Stimulated activated CD8-positive, alpha-beta memory T cell treated with anti-CD3 and anti-CD28 coated beads, Interleukin-12 subunit alpha, Interleukin-12 subunit beta, amount 100 ng/mL, for 4 hours (primary cell): ENCODE measurements at places on chromosomes 3 and 15.

GRCh38 chr3:13598926-13599886 lies 50.3 kb downstream of the FBLN2 start:
- DNase-seq: no peak

GRCh38 chr3:7371693-7372572 lies 511.0 kb downstream of the GRM7 start:
- no peak for DNase-seq

DNA sequence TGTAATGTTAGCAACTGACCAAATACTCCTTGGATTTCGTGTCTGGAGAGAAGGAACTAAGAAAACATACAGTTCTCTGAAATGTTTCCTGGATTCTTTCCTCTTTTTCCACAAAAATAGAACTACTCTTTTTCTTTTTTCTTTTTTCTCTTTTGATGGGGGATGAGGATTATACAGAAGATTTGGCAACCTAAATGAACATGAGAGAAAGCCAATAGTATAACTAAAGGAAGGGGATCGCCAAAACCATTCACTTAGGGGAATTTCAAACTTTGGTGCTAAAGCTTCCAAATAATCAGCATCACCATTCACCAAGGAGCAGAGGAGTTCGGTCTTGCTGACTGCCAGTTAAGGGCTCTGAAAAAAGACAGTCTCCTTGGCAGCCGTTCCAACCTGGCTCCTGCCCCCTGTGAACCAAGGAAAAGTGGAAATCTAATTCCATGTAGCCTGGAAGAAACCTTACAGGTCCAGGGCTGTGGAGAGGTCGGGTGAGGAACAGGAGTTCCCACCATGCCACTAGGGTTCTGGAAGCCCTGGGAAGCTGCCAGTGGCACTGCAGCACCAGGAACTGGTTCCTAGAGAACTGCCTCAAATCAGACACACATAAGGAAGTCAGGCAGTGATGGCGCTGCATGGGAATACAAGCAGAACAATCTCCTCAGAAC lies 176.9 kb downstream of the TNIK start:
- no peak for DNase-seq

- no peak for DNase-seq
Measured at GRCh38 chr15:62561059-62561519, 396.0 kb upstream of the C2CD4B start.

DNA sequence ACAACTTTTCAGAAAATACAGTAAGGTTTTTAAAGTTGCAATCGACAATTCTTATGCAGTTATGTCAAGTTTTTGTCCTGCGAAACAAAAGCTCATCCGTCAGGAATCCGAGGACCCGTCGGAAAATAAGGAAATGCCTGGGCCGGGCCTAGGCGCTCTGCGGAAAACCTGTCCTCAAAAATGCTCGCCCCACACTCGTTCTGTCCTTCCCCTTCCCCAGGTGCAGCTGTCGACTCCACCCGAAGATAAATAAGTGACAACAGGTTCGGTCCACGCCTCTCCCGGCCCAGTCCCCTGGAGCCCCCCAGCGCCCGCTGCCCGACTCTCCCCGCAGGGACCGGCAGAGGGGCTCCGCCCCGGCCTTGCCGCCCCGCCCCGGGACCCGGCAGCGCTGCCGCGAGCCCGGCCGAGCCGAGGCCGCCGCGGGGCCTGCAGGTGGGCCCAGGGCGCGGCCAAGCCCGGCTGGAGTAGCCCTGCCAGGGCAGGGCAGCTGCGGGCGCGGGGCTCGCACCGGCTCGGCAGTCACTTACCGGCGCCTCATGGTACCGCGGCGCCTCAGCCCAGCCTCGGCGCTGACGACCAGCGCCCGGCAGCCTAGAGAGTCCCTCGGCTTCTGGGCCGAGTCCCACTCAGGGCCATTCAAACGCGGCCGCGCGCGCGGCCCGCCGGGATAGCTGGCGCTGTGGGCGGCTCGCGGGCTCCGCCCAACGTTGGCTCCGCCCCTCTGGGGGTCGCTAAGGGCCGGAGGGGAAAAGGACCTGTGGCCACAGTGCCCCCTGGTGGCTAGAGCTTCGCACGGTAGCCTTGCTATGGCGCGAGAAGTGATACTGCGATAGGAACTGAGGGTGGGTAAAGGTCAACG lies at the start of gene KATNBL1:
Gene KATNBL1 (minus strand): TSS at position 676 of the 862 bp plus-strand sequence. CDS start 46,420 bp downstream, outside the sequence.
- peak; percentile 92 for DNase-seq

DNA sequence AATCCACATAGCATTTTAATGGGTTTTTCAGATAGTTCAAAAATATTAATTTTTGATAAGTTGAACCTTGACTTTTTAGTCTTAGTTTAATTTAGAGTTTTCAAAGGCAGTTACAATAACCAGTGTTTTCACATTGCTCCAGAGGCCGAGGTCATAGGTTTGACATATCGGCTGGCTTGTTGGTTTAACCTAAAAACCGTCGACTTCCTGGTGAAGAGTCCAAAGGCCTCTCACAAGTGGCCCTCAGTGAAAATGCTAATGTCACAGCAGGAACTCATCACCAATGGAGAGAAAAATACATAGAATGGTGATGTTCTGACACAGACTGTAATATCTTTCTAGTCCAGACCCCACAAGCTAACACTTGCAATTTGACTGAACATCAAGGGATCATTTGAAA lies 642.3 kb downstream of the PLOD2 start:
- no peak for DNase-seq

DNA sequence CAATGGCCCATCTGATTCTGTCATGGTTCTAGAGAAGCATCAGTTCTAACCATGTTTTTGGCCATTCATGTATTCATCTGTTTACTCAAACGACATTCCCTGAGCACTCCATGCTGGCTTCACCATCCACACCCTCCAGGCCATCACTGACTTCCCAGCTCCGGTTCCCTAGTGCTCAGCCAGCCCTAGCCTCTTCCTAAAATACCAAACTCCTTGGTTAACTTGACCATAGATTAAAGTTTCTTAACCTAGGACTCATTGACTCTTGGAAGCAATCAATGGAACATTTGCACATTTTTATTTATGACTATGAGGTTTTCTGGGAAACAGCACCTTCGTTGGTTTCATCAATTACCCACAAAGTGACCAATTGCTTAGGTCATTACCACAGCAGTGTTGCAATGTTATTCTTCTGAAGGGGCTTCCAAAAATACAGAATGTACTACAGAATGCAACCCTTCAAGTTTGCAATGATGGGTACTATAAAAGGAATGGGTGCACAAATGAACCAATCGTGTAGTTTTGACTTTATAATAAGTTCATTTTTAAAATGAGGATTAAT lies 27.2 kb upstream of the SLC25A36 start:
- no peak for DNase-seq

GRCh38 chr3:94609908-94610307 lies 547.0 kb downstream of the NSUN3 start:
- DNase-seq: no peak

DNA sequence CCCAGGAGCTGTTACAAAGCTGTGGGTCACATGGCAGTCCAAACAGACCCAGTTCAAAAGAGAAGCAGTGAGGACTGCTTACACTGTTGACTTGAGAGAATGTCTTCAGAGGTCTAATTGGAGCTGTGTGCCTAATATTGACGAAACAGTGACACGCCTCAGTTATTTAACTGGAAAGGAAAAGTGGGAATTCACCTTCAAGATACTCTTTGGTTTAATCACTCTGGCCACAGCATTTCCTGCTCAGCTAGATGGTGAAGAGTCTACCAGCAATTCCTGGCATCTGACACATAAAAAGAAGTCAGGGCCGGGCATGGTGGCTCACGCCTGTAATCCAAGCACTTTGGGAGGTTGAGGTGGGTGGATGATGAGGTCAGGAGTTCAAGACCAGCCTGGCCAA lies 326.4 kb downstream of the SV2B start:
- no peak for DNase-seq

DNA sequence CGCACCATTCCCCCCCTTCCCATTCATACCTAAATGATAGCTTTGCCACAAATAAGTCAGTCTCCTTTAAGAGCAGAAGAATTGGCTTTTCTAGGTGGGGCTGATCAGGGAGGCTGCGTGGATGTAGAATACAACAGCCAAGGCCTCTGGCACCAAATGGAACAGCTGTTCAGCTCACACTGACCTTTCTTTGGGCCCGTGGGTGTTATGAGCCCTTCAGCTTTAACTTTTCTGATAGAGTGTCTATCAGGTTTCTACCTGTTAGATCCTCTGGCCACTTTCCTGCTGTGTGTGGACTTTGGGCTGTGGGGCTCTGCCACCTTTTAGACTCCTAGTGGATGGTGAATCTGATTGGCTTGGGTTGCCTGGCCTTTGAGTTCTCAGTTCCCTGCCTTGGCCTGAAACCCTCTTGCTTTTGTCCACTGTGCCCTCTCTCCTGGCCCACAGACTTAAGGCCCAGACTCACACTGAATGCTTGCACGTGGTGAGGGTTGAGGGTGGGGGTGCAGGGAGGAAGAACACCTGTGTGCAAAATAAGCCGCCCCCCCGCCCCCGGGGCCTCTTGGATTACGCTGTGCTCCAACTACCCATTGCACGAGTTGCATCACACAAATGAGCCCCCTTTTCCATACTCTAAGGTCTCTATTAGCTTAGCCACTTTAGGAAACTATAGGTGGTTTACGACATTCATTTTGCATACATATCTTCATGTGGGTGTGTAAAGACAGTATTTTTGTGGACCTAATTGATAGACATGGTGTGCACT lies 1.3 kb upstream of the RFX7 start:
- DNase-seq: no peak

GRCh38 chr3:56915966-56916586 lies 114.3 kb upstream of the ARHGEF3 start:
- DNase-seq: peak; percentile 38

GRCh38 chr15:52419494-52419893 lies 109.2 kb downstream of the MYO5A start:
- DNase-seq: no peak

GRCh38 chr15:69135499-69135898 lies 24.9 kb upstream of the GLCE start:
- no peak for DNase-seq

GRCh38 chr3:150410311-150411105 lies 2.4 kb downstream of the TSC22D2 start:
- DNase-seq: no peak

- peak; percentile 6 for DNase-seq
Measured at GRCh38 chr3:73086071-73086494, 24.6 kb downstream of the EBLN2 start.

- no peak for DNase-seq
Measured at GRCh38 chr15:99982662-99983061, 249.4 kb upstream of the LYSMD4 start.

DNA sequence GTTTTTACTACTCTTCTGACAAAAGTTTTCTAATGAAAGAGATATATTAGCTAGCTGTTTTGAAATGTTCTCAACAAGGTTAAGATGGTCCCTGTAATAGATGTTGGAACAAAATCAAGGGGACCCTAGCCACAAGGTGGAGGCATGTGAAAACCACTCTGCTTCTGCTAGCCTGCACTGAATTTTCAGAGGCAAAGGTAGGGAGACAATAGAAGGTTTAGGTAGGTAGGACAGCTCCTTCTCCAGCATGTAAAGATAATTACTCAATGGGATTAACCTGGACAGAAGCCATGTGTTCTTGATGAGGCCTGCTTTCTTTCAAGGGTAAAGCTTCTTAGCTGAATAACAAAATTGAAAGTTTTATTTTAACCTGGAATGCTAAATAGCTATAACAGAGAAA lies 333.5 kb downstream of the LSAMP start:
- DNase-seq: no peak

DNA sequence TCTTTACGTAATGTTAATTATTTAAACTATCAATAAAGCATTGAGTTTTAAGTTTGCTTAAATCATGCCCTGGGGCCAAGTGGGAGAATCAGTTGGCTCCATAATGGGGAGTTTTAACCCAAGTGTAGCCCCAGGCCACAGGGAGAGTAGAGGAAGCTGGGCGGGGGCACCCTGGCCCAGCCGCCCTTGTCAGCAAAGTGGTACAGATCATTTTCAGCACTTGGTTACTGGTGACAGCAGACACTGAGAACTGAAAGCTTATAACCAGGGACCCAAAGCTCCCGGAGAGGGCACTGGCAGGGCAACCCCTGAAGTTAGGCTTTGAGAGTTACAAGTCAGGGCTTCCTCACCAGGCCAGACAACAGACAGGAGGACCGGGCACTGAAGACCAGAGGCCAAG lies 90.6 kb downstream of the SEMA5B start:
- no peak for DNase-seq

DNA sequence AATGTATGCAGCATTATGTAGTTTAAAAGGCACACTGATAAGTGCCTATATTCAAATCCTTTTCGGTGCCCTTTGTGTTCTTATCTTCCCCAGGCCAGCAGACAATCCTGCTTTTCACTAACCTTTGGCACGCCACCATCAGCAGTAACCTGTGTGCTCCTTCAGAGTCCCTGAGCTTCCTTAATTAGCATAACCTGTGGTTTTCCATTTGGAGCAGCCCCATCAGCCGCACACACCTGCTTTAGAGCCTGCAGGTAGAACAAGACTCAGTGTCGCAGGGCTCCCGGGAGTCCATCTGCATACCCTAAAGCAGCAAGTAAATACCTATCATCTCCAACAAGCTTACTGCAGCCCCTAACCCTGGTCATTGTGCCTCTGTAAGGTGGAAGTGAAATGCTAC lies 755.1 kb downstream of the ROBO2 start:
- DNase-seq: no peak

DNA sequence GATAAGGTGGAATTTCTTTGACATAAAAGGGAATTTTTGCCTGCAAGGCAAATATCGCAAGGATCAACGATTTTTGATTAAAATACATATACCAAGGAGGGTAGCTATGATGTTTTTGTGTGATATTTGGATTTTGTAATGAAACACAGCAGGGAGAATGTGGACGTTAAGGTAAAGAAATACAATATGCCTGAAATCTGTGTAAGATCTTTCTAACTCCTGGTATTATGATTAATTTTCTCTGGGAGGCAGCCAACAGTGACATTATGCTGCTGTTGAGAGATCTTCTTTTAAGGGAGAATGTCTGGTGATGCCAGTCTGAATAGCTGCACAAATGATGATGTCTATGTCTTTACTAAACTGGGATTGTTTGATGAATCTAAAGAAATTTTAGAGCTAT lies 972.2 kb downstream of the SQOR start:
- no peak for DNase-seq

GRCh38 chr3:184737641-184738505 lies 26.0 kb upstream of the MAGEF1 start:
- DNase-seq: no peak

DNA sequence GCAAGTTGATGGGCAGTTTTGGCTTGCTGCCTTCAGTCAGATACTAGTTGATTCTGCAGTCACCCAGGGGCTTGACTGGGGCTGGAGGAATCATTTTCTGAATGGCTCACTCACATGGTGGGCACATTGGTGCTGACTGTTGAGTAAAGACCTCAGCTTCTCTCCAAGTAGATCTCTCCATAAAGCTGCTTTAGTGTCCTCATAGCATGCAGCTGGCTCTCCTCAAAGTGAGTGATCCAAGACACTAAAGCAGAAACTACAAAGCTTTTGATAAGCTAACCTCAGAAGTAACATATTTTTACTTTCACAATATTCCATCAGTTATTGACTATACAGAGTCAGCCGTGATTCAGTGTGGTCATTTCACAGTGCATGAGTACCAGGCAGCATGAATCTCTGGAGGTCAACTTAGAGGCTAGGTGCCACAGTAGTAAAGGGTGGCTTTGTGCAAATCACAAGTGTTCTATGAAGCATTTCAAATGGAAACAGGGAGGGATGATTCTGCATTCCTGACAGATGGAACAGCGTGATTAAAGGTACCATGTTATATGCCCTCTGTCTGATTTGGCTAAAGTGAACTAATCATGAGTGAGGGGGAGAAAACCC lies 24.3 kb upstream of the ATP8B4 start:
- no peak for DNase-seq

- DNase-seq: no peak
Measured at GRCh38 chr3:99760629-99761028, 57.0 kb upstream of the CMSS1 start.
